Renal cortex interstitium (tissue), 15 donors: ENCODE measurements at places on chromosomes 6 and 20.

- DNase-seq, result no peak
Measured at GRCh38 chr6:126698732-126699240, 358.9 kb downstream of the CENPW start.

GRCh38 chr6:57267586-57268293 lies 45.6 kb upstream of the RAB23 start:
- DNase-seq, result no peak

DNA sequence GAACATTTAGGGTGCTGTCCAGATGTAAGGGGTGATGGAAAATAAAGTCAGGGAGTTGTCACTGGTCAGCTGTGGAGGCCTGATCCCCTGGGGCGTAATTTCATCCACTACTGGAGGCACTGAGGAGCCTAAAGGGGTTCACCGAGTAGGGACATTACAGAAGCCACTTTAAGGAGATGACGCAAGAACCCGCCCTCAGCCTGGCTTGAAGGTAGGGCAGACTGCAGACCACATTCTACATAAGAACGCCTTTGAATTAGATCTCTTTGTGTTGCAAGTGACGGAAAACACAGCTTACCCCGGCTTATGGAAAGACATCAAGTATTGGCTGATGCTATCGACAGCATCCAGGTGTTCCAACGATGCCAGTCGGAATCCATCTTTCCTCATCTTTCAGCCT lies 462.7 kb upstream of the CDH4 start:
- no peak for DNase-seq

- DNase-seq, result no peak
Measured at GRCh38 chr20:22904386-22904785, 130.7 kb upstream of the SSTR4 start.

DNA sequence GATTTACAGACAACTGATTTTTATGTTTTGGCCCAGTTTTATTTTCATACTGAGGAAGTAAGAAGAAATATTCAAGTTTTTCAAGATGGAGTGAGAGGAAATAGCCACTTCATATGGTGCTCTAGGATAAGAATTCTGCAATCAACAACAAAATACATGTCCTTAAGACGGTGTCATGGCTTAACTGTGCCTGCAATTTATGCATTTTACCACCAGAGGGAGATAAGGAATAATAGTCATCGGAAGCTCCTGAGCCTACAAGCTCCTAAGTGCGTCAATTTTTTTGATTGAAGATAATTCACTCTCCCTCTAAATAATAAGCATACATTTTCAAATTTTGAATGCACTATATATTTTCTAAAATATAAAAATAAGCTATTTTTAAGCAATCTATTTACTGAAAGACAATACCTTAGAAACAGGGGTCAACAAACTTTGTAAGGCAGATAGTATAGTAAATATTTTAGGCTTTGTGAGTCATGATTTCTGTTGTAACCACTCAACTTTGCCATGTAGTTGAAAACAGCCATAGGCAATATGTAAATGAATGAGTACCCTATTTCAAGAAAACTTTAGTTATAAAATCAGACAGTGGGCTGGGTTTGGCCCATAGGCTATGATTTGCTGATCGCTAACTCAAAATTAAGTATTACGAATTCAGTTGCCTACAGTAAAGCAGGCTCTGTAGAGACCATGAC lies 230.9 kb upstream of the DTNBP1 start:
- DNase-seq, result no peak

- no peak for DNase-seq
Measured at GRCh38 chr6:170485159-170485558, 67.9 kb downstream of the PSMB1 start.

- no peak for DNase-seq
Measured at GRCh38 chr6:75115481-75115880, 90.4 kb downstream of the COL12A1 start.

DNA sequence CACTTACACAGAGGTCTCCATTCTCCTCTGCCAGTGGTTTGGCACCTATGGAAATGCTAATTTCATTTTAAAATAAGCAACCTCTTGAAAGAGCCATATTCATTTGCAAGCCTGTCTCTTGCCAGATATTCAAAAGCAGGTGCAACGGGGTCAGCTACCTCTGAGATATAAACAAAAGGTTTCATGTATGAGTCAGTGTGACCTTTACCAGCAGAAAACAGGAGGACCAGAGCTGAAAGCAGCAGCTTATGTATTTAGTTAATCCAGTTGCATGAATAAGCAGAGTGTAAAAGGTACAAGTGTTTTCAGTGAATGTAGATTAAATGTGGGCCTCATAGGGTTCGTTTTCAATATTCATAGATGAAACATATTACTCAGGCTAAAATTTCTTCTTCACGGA lies 56.0 kb downstream of the TENT5A start:
- no peak for DNase-seq

- no peak for DNase-seq
Measured at GRCh38 chr6:24996269-24996836, 60.6 kb upstream of the RIPOR2 start.

- DNase-seq, result no peak
Measured at GRCh38 chr6:3006476-3006875, 6.8 kb downstream of the NQO2 start.

GRCh38 chr20:33092361-33092760 lies 12.9 kb downstream of the BPIFB4 start:
- no peak for DNase-seq

DNA sequence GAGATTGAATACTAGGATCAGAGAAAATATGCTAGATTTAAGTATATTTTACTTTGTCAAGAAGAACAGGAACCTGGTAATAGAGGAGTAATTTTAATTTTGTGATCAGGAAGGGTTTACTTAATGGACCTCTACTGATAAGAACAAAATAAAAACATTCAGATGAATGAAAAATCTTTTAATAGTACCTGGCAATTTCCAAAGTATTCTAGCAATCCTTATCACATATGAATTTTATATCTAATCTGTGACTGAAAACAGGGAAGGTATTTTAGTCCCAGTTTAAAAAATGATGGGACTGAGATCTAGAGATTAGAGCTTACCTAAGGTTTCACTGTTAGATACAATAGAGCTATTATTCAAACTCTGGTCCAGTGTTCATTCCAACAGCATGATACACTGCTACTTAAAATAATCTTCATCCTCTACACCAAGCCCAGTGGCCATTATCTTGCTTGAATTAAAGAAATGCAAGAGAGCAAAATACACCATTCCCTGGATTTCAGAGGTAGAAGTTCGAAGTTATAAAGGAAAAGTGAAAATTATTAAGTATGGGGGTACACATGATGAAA lies 13.5 kb downstream of the SLC17A5 start:
- DNase-seq, result no peak

GRCh38 chr6:42629845-42630244 lies 66.0 kb downstream of the UBR2 start:
- DNase-seq, result no peak

DNA sequence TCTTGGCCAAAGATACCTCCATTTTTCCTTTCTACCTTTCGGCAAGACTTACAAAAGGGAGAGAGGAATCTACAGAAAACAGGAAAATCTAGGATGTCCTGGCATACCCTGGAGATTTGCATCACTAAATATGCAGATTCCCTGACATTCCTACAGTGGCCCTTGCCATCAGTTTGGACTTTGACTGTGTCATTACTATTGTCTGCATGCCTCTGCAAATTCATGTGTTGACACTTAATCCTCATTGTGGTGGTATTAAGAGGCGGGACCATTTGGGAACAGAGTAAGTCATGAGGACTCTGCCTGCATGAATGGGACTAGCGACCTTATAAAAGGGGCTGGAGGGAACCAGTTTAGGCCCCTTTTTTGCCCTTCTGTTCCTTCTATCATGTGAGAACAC lies 50.5 kb upstream of the DTNBP1 start:
- no peak for DNase-seq

DNA sequence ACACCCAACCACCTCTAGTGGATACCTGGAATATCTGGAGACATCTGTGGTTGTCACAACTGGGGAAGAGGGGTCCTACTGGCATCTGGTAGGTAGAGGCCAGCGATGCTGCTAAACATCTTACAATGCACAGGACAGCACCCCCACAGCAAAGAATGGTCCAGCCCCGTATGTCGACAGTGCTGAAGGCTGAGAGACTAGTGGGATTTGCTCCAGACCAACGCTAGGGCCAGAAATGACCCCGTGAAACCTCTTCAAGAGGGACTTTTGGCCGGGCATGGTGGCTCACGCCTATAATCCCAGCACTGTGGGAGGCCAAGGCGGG lies 7.2 kb downstream of the PREX1 start:
- DNase-seq, result no peak

- no peak for DNase-seq
Measured at GRCh38 chr6:122286512-122286911, 112.9 kb upstream of the HSF2 start.

DNA sequence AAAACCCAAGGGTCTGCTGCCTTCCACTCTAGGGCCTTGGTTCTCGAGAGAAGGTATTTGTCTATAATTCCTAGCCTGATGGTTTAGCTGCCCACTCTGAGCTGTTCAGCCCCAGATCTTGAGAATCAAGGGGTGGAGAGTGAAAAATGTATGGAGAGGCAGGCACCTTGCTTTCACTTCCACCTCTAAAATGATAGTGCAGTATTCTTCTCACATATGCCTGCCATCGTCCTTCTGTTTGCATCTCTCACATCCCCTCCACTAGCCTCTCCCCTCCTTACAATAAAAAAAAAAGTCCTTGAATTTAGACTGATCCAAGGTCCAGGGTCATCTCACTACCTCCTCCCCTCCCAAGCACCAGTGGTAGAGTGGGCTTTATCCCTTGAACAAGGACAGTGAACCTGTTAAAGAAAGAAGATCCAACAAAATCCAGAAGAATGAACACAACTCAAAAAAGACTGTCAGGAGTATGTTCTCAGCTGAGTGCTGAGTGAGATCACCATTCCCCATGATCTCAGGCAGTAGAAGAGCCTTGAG lies 104.2 kb downstream of the HIVEP1 start:
- no peak for DNase-seq

DNA sequence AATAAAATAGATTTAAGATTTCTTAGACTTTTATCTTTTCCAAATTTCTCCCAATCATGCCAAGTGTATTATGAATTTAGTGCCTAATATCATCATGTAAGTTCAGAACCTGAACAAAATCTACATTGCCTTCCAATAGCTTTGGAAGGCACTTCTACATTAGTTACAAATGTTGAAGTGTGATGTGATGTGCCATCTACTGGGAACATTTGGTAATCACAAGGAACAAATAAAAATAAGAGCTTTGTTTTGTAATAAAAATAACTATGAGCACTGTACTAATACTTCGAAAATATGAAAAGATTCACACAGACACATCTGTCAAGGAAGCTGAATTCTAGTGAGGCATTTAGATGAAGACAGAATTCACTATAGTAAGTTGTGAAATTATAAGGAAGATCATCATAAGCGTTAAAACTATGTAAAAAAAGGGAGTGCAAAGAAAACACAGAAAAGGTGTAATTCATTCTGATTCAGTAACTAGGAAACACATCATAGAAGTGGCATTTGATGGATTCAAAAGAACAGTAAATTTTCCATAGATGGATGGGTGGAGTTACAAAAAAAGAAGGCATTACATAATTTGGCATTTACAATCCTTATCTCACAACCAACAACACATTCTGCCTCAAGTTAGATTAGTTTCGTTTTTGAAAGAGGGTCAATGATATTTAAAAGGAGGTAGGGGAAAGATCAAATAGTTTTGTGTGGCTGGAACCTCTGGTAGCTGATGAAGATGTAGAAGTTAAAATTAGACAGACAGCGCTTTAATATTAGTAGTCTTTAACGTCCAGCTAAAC lies 161.0 kb downstream of the ASCC3 start:
- DNase-seq, result no peak

DNA sequence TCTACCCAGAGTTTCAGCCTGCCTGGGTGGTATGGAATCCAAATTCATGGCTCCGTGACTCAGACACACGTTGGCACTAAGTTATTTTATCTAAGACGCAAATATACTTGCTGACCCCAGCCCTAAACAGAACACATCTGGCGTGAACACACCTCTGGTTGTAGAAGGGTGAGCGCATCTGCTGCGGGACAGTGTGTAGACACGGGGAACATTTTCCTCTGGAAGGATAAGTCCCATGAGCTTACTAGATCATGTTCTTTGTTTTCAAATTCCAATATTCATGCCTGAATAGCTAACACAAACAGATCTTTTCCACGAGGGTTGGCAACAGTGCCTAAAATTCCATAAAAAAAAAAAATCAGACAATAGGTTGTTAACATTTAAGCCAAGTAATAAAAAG lies 87.8 kb downstream of the TMEM170B start:
- no peak for DNase-seq

- DNase-seq, result no peak
Measured at GRCh38 chr6:10390495-10391298, 24.2 kb downstream of the TFAP2A start.

DNA sequence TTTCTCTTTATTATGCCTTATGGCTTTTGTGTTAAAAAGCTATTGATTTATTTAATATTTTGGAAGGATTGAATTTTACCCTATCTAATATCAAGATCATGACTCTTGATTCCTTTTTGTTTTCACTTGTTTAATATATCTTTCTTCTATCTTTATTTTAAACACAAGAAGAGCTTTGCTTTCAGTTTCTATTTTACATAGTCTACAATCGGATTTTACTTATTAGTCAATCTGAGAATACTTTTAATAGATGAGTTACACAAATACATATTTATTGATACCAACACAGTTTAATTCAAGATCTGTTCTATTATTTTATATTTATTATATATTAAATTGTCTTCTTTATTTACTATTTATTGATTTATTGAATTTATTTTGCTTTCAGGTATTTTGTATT lies 218.8 kb downstream of the ESR1 start:
- no peak for DNase-seq

- no peak for DNase-seq
Measured at GRCh38 chr20:61558726-61559125, 306.7 kb downstream of the CDH4 start.

- no peak for DNase-seq
Measured at GRCh38 chr6:159535656-159536350, 157.2 kb downstream of the SOD2 start.

- no peak for DNase-seq
Measured at GRCh38 chr6:118780668-118781067, 113.3 kb upstream of the ASF1A start.

- DNase-seq, result no peak
Measured at GRCh38 chr6:152879681-152880080, 103.2 kb downstream of the FBXO5 start.

DNA sequence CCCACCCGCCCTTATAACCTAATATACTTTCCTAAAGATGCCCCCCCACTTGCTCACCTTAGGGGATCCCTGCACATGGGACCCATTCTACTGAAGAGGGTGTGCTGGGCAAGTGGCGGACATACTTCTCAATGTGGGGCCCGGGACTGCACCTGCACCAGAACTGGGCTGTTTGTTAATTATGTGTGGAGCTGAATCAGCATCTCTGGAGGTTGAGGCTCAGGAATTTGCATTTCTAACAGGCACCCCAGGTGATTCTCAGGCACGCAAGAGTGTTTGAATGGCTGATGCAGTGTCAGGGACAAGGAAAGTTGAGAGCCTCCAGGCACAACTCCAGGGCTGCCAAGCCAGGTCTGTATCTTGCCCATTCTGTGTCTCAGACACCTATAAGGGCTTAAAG lies 8.9 kb upstream of the PTPRT start:
- DNase-seq, result no peak
